GM04504 (cell line): ENCODE measurements at places on chromosomes 4 and X.
A peak's percentile ranks its signal among the peaks of the same experiment; 100 is the strongest.

DNA sequence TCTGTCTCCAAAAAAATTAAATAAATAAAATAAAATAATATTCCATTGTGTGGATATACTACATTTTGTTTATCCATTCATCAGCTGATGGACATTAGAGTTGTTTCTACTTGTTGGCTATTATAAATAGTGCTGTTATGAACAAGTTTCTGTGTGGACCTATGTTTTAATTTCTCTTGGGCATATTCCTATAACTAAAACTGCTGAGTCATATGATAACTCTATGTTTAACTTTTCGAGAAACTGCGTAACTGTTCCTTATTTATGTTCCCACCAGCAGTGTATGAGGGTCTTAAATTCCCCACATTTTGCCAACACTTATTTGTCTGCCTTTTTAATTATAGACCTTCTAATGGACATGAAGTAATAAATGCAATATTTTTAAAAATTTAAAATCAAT is 369.5 kb downstream of the CHIC1 start:
- no peak for DNase-seq

DNA sequence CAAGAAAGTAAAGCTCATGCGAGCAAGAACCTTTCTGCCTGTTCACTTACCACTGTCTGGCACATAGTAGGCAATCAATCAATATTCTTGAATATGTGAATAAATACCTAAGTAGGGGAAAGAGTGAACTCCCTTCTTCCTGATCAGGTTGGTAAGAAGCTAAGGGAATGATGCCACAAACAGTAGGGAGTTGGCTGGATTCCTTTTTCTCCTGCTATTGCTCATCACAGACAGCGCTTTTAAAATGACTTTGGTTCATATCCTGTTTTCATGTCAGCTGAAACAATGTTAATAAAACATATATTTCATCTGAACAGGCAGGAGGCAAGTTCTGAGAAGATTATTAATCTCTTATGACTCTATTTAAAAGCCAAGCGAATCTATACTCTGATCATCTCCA is 99.2 kb downstream of the NSUN7 start:
- DNase-seq = peak; percentile 19

DNA sequence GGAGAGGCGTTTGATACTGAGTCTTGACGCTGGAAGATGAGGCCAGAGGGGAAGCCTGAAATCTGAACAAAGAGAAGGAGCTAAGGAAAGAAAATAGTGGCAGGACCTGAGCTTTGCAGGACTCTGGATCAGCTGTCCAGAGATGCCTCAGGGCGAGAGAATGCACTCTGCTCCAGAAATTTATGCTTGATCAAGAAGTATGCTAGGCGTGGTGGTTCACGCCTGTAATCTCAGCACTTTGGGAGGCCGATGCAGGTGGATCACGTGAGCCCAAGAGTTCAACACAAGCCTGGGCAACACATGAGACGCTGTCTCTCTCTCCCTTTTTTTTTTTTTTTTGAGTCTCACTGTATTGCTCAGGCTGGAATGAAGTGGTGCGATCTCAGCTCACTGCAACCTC is 1.9 kb downstream of the TRIM75 start:
- DNase-seq = no peak

DNA sequence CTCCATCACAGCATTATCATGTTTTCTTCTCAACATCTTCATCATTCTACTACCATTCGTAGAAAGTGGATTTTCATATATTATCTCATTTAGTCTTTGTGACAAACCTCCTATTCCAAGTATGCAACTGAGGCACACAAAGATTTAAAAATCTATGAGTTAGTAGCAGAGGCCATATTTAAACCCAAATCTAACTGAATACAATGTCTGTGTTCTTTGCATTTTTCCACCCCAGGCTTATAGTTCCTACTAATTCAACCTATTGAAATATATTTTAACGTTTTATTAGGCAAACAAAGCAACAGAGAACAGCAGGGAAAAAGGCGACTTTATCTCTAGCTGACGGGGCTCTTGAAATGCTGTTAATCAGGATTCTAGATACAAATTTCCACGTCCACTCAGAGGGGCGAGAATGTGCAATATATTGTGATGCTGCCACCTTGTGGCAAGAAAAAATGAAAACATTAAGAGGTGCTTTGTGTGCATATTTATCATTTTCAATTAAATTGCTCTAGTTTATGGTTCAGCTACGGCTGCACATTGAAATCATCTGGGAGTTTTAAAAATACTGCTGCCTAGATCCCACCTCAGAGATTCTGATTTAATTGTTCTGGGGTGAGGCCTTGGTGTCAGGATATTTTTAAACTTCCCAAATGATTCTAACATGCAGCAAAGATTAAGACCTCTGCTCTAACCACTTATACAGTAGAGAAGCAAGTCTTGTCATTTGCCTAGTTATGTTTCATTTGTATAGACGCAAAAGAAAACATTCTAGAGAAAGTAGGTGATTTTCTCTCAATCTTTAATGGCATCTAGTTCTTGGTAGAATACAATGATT is 315.9 kb downstream of the MAPK10 start:
- DNase-seq = no peak

- DNase-seq = no peak
Observed at GRCh38 chr4:10773010-10773409, 88.4 kb upstream of the CLNK start.

GRCh38 chr4:150251752-150252190 is 173.5 kb downstream of the DCLK2 start:
- no peak for DNase-seq

DNA sequence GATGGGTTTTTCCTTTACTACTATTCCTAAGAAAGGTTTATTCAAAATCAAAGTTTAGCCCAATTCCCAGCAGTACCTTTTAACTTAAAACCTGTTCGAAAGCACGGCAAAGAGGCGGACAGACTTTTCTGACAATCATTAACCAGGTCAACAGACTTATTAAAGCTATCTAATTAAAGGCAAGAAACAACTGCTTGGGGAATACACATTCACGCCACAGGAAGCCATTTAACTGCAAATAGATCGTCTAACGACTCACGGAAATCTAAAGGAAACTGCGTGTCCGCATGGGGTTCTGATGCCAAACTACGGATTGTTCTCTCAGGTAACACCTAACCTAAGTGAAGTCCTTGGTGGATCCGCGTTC is 663 bp upstream of the USP53 start:
- DNase-seq = peak; percentile 19

DNA sequence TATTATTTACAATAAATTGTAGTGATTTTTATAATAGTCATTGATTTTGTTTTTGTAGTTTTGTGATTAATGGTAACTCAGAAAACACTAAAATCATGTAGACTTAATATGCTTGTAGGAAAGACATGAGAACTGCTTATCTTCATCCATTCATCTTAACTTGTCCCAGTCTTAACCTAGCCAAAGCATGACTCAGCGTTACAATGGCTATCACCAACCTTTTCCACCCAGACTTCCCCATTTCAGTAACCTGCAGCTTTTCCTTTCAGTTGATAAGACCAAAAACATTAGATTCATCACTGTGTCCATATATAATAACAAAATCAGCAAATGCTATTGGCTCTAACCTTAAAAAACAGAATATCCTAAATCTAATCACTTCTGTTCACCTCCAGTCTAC is 106.2 kb upstream of the KLF8 start:
- no peak for DNase-seq

DNA sequence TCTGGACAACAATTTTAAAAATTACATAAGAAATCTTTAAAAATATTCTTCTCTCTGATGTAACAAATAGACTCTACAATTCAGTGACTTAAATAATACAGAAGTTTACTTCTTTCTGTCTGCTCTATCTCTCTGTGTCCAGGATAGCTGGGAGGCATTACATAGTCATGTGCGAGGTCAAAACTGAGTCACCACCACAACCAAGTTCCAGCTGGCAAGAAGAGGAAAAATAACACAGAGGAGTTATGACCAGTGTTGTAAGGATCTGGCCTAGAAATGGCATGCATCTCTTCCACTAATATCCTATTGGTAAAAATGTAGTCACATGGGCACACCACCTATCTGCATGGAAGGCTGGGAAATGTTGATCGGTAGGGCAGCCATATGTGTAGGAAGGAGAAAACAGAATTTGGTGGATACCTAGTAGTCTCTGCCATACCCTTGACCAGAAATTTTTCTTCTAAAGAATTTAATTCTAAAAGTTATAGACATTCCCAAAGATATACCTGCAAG is 39.4 kb upstream of the WDFY3 start:
- peak; percentile 69 for DNase-seq

GRCh38 chr4:184722798-184723197 is 11.1 kb downstream of the CENPU start:
- no peak for DNase-seq

GRCh38 chrX:13164611-13165010 is 120.2 kb upstream of the FAM9C start:
- no peak for DNase-seq

DNA sequence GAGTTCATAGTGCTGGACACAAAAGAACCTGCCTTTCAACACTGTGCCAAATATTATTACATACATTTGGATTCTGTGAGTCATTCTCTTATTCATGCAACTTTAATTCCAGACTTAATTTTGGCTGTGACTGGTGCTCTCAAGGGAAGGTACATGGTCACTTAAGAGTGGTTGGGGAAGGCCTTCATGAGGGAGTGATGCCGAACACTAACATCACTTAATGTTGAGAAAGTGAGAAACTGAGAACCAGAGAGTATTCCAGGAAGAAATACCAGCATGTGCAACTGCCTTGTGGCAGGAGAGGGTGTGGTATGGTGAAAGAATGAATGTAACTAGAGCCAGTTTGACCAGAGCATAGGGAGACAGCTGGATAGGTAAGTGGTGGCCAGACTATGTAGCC is 41.5 kb upstream of the FHDC1 start:
- DNase-seq = no peak

DNA sequence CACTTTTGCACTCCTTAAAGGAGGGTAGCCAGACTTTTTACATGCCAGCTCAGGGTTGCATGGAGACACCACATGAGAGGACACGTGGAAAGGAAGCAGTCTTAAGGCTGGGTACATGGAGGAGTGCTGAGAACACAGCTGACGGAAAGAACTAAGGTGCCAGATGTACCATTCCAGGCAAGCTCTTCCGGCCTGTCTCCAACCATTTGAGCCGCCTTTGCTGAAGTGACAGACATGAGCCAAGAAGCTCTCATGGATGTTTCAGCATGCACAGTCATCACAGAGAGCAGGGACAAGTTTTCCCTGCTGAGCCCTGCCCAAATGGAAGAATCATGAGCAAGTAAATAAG is 83.4 kb upstream of the BMP2K start:
- no peak for DNase-seq

DNA sequence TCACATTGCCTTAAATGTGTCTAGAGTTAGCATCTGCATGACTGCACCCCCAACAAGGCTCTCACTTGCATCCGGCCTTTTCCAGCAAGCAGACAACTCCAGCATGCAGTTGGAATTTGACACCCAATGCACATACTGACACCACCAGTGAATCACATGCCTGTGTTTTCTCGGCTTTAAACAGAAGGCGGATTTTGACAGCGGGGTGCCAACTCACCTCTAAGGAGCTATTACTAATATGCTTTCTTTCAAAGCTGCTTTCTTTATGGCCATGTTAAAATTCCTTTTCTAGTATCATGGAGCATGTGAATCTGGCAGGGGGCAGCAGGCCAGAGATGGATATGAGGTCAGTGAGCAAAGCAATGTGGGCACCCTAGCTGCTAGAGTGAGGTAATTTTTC is 78.0 kb upstream of the CLNK start:
- DNase-seq = no peak

GRCh38 chrX:40433160-40433559 is 147.6 kb upstream of the ATP6AP2 start:
- DNase-seq = no peak

DNA sequence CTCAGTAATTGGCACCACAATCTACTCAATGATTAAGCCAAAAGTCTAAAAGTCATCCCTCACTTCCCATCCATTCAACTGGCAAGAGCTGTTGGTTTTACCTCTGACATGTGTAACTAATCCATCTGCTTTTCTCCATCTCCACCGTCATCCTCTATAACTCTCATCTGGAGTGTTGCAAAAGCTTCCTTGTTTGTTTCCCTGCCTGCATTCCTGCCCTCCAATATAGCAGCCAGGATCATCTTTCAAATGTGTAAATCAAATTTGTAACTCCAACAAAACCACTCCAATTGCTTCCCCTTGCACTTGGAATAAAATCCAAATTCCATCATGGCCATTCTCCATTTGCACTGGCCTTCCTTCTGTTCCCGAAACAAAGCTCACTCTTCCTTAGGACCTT is 4.3 kb upstream of the PLAC8 start:
- peak; percentile 73 for DNase-seq

DNA sequence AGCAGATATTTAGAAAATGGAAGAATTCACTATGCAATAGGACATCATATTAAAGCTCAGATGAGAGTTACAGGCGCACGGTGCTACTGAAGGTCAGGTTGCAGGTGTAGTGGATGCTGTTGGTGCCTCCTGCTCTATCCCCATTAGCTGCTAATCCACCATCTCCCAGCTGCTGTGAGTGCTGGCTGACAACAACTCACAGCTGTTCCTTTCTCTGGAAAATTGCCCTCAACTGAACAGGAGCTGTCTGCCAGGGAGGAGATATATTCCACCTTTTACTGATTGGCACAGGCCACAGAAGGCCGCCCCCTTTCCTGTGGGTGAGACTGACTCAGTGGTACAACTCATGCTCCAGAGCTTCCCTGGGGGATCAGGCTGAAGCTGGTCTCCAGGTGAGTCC is 48.7 kb downstream of the UCHL1 start:
- no peak for DNase-seq

- DNase-seq = no peak
Observed at GRCh38 chr4:102862747-102863146, 6.0 kb upstream of the CISD2 start.

- no peak for DNase-seq
Observed at GRCh38 chr4:24890561-24891126, 22.2 kb downstream of the CCDC149 start.

DNA sequence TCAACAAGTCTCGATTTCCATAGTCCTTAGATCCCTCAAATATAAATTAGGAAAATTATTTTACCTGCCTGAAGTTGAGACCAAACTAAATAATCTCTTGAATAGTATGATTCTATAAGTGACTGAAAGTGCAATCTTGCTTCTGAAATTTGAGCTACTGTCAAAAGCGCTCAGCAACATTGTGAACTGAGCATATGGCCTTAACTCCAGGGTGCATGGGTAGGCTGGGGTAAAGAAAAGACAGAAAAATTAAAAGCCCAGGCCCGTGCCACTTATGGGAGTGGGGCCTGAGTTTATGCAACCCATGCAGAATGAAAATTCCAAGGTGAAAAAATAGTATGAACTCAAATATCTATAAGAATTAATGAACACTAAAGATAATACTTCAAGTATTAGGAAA is 9.8 kb downstream of the PGRMC2 start:
- no peak for DNase-seq

GRCh38 chr4:173057901-173058300 is 110.7 kb upstream of the GALNT7 start:
- no peak for DNase-seq

- no peak for DNase-seq
Observed at GRCh38 chr4:120636120-120636630, 286.4 kb downstream of the PRDM5 start.

GRCh38 chr4:5166377-5166776 is 115.1 kb downstream of the STK32B start:
- DNase-seq = no peak

- DNase-seq = no peak
Observed at GRCh38 chr4:42554072-42554471, 102.8 kb downstream of the ATP8A1 start.
